Tracheal epithelial cell (primary cell): ENCODE measurements at places on chromosomes 1 and 21. TPM values are rescaled to one million over a fixed set of nuclear protein-coding genes. Genes with fewer than 3 reads are reported as not detected.

The CR1 gene
- not detected in 2 replicates for total RNA-seq

The GCSAML gene
- not detected in 2 replicates for total RNA-seq

The BSND gene
- total RNA-seq: not detected in 2 replicates

The NCF2 gene
- total RNA-seq: 52.6 and 109 TPM in 2 replicates

The OR2L3 gene
- not detected in 2 replicates for total RNA-seq

The JAM2 gene
- total RNA-seq: not detected in 2 replicates

The FCRL3 gene
- total RNA-seq: 0.21 TPM in 1 of 2 replicates, not detected in the other

The NUP210L gene
- 0.21 and 0.24 TPM in 2 replicates for total RNA-seq

The EPHA8 gene
- total RNA-seq: not detected in 2 replicates

The HRNR gene
- 0.24 TPM in 1 of 2 replicates, not detected in the other for total RNA-seq

The RC3H1 gene
- 8.5 and 13.3 TPM in 2 replicates for total RNA-seq

The CENPF gene
- 0.85 and 3.9 TPM in 2 replicates for total RNA-seq

The EVA1B gene
- 47.3 and 56.6 TPM in 2 replicates for total RNA-seq

The SV2A gene
- total RNA-seq: 0.85 and 1.7 TPM in 2 replicates

The CA6 gene
- total RNA-seq: not detected in 2 replicates

The GSTM4 gene
- total RNA-seq: 2.3 and 6.3 TPM in 2 replicates
